ENCODE measurements at places on chromosomes 12 and 14.

DNA sequence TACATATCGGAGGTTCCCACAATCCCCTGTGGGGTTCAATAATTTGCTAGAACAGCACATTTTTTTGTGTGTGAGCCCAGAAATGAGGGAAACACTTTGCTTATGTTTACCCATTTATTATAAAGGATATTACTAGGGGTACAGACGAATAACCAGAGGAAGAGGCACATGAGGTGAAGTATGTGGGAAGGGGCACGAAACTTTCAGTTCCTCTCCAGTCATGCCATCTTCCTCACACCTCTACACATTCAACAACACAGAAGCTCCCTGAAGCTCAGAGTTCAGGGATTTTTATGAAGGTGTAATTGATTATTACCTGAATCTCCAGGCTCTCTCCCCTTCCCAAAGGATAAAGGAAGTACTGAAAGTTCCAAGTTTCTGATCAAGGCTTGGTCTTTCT, 30.2 kb upstream of the DYRK2 start:
- no peak for DNase-seq

DNA sequence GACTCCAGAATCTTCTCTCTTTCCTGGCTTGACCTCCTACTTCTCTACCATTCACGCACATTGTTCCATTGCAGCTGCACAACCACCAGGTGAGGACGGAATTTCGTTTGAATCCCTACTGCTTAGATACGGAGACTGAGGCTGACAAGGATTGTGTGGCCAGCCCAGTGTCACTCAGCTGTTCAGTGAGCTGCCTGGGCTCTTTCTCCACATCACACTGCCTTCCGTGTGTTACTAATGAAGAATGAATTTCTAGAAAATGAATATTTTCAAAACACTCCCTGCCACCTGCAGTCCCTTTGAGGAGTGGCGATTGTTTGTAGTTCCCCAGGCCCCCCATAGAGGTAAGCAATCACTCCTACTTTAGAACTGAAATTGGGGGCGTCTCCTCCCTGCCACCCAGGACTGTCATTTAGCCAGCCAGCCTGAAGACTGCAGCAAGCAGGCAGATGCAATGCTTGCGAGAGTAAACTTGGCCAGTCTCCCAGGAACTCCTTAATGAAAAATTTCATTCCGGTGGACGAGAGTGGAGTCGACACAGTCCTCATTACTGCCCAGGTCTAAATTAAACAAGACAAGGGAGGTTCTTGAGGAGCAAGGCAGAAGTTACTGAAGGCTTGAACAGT, 239.7 kb downstream of the SLC41A2 start:
- DNase-seq: no peak

DNA sequence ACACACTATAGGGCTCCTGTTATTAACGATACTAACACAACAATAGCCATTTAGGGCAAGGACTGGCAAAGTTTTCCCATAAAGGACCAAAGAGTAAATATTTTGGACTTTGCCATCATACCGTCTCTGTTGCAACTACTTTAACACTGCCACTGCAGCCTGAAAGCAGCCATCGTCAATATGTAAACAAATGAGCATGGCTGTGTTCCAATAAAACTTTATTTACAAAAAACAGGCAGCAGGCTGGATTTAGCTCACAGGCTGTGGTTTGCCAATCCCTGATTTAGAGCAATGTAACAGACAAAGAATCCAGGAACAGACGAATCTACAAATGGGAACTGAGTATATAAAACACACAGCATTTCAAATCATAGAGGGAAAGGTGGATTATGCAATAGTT, 84.1 kb downstream of the FRMD6 start:
- no peak for DNase-seq

DNA sequence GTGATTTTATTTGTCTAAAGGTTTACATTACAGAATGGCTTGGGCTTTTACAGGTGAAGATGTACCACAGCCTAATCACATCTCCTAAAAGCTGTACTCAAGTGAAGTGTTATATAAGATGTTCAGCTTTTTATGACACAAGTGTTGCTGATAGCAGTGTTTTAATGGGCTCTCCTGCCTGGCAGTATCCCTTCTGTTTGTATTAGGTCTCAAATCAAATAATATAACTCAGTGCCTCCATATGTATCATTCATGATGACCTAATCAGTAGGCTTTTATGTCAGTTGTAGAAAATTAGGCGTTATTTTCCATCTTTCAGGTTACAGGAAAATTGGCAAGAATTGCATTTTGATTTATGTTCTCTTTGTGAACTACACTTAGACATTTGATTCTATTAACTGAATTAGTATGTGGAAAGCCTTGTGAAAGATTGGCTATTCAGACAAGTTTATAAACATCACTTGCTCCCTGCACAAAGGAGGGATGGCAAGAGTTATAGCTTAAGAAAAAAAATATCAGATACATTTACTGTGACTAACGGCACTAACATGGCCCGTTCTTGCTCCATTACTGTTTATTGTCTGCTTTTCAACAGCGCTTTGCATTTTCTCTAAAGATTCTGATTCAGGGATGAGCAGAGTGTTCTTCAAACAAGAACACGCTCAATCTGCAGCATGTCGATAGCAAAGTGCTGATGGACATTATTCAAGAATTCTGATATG, 143.7 kb upstream of the DIO2 start:
- DNase-seq: no peak

DNA sequence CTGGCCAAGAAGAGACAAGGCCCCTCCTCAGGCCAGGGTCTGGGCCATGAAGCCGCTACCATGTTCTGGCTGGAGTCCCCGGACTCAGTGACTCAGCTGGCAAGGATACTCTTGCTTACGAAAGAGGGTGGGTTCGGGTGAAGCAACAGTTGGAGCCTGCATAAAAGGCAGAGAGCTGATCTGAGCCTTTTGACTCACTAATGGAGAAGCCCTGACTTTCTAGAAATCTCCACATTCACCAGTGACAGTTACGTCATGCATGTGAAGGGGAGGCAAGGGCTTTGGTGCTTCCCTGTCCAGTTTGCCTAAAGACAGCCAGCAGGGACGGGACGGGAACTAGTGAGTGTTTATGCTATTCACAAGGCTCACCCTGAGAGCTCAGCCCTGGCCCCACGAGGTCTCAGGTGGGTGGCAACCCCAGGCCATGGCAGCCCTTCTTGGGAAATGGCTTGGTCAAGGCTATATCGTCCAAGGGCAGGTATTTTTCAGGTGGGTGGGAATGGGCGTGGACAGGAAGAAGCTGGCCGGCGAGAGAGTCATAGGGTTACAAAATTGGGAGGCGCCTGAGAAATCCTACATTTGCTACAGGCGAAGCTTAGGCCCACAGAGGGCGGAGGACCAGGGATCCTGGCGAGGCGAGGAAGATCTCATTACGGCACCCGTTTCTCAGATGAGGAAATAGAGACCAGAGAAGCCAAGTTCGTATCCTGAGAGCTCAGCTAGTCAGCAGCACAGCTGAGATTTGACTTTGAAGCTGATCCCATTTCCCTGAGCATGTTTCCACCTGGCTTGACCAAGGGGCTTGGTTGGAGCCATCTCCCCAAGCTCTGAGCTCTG, 314.6 kb downstream of the BCL11B start:
- no peak for DNase-seq

DNA sequence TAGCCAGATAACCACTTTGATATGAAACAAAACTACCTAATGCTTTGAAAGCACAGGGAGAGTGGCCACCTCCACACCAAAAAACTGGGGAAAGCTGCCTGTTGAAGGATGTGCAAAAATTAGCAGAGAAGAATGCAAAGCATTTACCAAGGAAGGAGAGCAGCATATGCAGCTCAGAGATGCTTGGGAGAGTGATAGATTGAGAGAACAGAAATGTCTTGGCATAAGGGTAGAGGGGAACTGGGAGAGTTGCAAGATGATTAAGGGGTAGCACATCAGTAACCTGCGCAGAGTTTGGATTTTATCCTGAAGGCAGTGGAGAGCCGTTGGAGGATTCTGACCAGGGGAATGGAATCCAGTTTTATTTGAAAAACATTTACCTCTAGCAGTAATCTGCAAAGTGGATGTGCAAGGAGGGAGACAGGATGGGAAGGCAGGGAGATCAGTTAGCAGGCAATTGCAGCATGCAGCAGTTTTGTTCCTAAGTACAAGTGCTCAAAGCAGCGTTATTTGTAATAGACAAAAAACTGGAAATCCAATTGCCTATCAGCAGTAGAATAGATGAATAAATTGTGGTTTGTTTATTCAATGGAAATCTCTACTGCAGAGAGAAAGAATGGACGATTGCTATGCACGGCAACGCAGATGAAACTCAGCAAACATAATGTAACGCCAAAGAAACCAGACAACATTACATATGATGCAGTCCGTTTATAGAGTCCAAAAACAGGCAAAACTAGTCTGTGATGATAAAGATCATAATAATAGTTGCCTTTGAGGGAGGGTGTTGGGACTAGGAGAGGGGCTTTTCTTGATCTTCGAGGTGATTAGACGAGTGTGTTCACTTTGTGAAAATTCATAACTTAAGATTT, 81.5 kb downstream of the BHLHE41 start:
- DNase-seq: no peak

DNA sequence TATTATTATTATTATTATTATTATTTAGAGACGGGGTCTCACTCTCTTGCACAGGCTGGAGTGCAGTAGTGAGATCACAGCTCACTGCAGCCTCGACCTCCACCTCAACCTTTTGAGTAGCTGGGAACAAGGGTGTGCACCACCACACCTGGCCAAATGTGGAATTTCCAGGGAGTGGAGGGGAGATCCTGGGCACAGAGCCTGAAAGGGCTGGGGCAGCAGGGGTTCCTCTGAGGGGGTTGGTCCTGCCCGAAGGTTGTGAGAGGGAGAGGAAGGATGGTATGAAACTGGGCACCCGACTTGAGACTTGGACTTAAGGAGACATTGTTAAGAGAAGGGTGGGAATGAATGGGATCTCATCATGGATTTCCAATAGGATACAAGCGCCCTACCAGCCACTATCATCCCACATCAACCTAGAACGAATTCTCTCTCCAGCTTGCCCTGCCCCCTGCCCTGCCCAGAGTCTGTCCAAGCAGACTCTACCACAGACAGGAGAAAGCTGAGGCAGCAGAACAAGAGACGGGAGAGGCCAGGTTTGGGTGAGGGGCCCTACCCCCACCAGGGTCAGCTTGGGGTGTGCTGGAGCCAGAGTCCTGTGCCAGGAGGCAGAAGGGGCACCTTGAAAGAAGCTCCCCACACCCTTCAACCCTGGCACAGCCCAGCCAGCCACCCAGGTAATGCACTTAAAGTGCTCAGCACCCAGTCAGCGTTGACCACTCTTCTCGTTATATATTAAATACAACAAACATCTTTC, 2.4 kb upstream of the DYNC1H1 start:
- DNase-seq: no peak

- DNase-seq: no peak
Measured at GRCh38 chr12:29225834-29226233, 76.8 kb downstream of the FAR2 start.

DNA sequence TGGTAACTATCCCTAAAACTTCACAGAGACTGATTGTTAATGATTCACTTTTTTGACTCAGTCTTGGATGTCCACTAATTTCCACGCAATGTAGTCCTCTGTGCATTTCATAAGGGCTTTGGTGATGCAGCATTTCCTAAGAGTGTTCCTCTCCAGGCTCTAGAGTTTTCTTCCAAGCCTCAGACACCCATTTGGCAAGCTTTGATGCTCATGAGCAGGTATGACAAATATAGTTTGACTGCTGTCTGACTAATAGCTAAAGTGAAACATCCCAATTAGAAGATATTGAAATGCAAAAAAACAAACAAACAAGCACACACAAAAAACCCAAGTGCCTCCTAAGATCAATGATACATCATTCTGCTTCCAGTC, 1.5 kb upstream of the VAMP1 start:
- no peak for DNase-seq

DNA sequence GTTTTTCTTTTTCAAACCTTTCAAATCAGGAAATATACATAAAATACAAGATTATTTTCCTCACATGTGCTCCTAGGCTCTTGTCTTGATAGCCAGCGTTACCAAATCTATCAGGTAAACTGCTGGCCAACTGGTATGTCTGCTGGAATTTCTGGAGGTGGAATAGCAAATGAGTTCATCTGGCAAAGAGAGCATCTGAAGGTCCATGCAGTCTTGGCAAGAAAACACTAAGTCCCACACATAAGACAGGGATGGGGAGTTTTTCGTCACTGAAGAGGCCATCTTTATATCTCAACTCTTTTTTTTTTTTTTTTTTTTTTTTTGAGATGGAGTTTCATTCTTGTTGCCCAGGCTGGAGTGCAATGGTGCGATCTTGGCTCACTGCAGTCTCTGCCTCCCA, 60.1 kb downstream of the DERA start:
- no peak for DNase-seq

DNA sequence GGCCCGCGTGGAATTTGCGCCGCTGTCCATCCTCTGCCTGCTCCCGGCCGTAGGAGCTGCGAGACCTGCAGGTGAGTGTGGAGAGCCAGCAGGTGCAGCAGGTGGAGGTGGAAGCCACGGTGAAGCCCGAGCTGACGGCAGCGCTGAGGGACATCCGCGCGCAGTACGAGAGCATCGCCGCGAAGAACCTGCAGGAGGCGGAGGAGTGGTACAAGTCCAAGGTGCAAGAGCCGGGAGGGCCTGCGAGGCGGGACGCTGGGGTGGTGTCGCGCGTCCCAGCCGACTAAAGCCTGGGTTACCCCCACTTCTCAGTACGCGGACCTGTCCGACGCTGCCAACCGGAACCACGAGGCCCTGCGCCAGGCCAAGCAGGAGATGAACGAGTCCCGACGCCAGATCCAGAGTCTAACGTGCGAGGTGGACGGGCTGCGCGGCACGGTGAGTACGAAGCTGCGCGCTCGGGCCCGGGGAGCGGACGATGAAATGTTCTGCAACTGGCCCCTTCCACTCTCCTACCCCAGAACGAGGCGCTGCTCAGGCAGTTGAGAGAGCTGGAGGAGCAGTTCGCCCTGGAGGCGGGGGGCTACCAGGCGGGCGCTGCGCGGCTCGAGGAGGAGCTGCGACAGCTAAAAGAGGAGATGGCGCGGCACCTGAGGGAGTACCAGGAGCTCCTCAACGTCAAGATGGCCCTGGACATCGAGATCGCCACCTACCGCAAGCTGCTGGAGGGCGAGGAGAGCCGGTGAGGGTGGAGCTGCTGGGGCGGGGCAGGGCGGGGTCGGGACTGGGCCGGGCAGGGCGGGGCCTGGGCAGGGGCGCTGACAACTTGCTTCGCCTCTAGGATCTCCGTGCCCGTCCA, 2.1 kb downstream of the PRPH start:
- DNase-seq: peak; percentile 48

GRCh38 chr12:72006766-72007165, 68.1 kb downstream of the TPH2 start:
- no peak for DNase-seq

DNA sequence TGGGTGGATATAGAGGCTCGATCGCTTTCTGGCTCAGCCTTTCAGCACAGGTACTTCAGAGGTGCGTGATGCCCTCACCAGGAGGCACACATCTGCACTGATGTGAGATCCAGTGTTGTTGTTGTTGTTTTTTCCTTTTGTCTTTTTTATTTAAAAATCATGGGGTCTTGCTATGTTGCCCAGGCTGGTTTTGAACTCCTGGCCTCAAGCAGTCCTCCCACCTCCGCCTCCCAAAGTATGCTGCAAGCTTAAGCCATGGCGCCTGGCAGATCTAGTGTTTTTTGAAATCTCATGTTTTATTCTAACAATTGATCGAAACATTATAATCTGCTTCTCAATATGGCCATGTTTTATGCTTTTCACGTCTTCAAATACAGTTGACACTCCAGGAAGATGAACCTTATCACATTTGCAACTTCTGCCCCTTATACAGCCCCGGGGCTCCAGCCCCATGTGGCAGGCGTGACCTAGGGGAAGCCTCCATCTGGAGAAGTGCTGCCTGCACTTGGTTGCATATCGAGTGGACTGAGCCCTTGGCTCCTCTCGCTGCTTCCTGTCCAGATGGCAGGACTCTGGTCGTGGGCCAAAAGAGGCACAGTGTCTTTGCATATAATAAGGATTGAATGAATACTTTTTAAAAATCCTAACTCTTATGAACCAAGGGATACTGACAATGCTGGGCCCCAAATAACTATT, 71.7 kb downstream of the TRAF3 start:
- DNase-seq: no peak

Data from activated naive CD4-positive, alpha-beta T cell treated with anti-CD3 and anti-CD28 coated beads, Interleukin-2, amount 50 U/mL, for 72 hours (primary cell).